ENCODE measurements at places on chromosomes 13 and 19.
A peak's percentile ranks its signal among the peaks of the same experiment; 100 is the strongest.

DNA sequence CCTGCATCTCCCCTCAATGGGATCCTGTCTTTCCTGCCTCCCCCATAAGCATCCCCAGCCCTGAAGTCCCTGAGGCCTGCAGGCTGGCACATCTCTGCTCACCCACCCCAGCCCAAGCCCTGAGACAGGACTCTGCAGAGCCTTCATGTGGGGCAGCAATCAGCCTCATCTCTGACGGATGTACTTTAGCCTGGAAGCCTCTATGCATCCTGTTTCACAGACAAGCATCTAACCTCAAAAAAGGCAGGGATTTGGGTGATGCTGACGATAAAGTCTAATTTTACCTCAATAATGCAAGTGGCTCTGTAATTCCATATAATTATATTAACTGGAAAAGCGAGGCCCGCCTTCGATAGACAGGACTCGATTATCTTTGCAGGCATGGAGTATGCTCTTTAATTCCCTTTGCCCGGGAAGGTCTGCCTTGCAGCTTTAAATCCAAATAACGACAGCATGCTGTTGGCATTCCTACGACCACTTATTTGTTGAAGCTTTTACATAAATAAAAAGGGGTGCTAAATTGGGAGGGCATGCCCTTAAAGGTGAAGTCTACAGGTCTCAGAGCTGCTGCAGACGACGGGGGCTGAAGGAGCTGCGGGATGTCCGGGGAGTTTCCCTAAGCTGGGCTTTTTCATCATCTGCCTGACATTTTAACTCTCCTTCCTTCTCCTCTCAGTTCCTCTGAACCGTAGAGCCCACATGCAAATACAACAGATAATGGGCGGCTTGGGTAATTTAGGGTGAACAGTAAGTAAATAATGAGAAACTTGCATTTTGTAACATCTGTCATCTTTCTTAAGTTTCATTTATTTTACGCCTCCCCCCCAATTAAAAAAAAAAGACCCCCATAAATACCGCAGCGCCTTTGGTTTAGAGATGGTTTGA is 211.5 kb downstream of the URI1 start:
- no peak for DNase-seq

- no peak for DNase-seq
Observed at GRCh38 chr13:109275139-109275745, 511.1 kb downstream of the IRS2 start.

DNA sequence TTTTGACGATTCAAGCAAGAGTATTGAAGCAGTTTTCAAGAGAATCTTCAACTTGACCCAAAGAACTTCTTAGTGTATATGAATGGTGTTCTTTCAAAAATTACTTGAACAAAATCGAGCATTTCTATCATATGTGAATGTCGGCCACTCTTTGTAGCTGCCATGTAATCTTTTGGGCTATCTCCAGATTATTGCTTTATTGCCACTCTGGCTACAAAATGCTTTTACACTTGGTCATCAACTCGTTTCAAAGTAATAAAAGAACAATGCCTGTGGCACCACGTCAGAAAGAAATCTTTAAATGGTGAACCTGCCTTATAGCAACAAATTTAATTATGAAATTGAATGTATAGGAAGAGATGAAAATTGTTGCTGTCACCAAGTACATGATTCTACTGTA is 834.5 kb downstream of the GPC5 start:
- no peak for DNase-seq

DNA sequence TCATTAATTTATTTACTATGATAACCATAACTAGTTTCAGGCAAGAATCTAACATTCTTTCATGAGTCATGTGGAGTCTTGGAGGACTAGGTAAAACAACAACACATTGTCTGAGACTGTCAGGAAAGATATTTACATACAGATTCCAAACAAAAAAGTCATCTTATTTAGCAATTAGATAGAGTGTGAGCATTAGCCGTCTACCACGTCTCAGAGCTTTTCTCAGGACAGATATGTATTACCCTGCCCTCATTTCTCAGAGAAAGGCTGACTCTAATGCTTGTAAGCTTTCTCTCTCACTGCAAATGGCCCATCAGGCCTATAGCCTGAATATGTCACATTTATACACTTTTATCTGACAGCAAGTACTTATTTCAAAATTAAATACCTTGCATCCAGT is 312.1 kb upstream of the PCDH20 start:
- no peak for DNase-seq

GRCh38 chr13:28750187-28751045 is 31.6 kb upstream of the SLC46A3 start:
- DNase-seq: no peak

- no peak for DNase-seq
Observed at GRCh38 chr19:31969016-31969415, 376.4 kb upstream of the ZNF507 start.

GRCh38 chr19:3548606-3549005 is 8.8 kb downstream of the MFSD12 start:
- DNase-seq: no peak

DNA sequence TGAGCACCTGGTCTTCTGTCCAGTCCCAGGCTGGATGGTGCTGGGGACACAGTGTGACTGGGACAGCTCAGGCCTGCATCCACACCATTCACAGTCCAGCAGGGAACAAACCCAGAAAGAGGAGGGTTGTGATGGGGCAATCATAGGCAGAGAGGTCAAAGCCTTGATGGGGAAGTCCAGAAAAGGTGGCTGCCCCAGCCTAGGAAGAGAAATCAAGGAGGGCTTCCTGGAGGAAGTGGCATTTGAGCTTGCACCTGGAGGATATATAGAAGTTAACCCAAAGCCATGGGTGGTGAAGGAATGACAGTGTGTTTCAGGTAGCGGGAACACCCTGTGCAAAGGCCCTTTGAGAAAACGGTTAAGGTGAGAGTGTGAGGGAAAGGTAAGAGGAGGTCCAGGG is 2.6 kb upstream of the PRX start:
- no peak for DNase-seq

GRCh38 chr13:97414392-97414791 is 19.6 kb upstream of the RAP2A start:
- no peak for DNase-seq

GRCh38 chr13:50518781-50519201 is 324.7 kb downstream of the DLEU7 start:
- DNase-seq: no peak

DNA sequence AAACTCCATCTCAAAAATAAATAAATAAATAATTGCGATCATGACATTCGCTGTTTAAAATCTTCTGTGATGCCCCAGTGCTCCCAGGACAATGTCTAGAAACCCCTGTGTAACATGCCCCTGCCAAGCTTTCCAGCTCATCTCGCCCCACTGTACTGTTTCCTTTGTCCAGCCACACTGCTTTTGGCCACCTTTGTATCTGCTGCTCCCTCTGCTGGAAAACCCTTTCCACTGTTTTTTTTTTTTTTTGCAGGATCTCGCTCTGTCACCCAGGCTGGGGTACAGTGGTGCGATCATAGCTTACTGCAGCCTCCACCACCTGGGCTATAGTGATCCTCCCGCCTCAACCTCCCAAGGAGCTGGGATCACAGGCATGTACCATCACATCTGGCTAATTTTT is 7.5 kb downstream of the PLAUR start:
- DNase-seq: no peak

DNA sequence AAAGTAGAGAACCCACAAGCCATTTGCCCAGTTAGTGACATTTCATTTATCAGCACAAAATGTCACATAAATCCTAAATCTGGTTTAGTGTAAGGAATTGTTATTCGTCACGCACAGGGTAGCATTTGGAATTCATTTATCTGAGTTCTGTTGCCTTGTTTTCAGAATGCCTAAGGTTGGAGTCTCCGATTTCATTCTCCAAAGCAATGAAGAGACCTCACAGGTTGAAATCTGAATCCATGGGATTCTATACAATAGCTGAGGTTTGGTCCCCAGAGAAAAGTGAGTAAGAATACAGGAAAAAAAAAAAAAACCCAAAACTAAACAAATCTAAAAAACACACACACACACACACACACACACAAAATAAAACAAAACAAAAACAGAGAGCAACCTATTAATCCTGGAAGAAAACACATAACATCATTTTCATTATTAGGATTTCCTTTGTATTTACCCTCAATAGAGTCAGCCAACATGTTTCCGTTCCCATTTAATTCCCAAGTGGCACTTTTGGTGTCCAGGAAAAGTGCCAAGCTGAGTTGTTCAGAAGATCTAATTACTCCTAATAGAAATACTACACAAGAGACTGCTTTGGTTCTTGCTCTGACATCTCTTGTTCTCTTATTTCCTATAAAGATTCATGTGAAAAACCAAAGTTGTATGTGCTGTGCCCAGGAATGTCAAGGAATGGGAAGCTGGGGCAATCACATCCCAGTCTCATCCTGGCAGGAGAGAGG is 36.2 kb upstream of the LRCH1 start:
- no peak for DNase-seq

DNA sequence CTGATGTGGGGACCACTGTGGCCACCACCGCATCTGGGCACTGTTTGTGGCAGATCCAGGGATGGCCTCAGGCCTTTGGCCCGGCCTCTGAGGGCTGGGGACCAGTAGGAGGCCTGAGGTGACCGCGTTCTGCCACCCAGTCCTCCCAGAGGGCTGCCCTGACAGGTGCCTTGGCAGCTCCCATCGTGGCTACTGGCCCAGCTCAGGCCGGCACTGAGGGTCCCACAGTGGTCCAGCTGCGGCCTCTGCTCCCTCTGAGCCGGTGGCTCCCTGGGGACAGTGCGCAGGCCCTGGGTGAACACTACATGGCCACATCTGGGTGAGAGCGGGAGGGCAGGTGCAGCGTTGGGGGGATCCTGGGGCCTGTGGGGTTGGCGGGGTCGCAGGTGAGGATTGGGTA is 61.9 kb downstream of the KDM4B start:
- no peak for DNase-seq

DNA sequence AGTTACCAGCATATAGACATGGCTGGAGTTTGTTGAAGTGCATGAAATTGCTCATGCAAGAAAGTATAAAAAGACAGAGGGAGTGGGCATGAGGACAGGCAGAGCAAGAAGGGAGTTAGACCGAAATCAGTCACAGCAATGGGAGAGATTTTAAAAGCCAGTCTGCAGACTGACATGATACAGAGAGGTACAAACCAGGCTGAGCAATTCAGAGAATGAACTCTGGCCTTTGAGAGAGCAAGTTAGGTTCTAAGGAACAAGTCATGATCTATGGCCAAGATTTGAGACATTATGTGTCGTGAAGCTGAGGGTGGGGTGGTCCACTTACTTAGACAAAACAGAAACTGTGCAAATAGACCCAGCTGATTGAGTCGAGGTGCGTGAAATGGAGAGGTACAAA is 93.4 kb upstream of the TSC22D1 start:
- DNase-seq: no peak

DNA sequence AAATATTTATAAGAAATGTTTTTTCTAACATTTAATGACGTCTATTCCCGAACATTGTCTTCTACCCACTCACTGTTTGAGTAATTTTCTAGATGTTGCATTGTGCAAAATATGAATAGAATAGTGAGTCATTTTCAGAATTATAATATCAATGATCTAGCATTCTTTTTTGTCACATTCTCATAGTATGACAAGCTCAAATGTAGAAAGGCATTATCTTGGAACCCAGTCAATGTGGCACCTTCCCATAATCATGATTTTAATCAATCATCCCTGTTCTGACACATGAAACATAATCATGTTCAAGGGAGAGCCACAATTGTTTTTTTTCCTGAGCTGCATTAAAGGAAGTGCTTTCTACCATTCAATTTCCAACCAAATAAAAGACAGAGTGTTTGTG is 265.8 kb downstream of the OXGR1 start:
- DNase-seq: no peak

- DNase-seq: no peak
Observed at GRCh38 chr13:51758691-51759090, 45.3 kb downstream of the DHRS12 start.

DNA sequence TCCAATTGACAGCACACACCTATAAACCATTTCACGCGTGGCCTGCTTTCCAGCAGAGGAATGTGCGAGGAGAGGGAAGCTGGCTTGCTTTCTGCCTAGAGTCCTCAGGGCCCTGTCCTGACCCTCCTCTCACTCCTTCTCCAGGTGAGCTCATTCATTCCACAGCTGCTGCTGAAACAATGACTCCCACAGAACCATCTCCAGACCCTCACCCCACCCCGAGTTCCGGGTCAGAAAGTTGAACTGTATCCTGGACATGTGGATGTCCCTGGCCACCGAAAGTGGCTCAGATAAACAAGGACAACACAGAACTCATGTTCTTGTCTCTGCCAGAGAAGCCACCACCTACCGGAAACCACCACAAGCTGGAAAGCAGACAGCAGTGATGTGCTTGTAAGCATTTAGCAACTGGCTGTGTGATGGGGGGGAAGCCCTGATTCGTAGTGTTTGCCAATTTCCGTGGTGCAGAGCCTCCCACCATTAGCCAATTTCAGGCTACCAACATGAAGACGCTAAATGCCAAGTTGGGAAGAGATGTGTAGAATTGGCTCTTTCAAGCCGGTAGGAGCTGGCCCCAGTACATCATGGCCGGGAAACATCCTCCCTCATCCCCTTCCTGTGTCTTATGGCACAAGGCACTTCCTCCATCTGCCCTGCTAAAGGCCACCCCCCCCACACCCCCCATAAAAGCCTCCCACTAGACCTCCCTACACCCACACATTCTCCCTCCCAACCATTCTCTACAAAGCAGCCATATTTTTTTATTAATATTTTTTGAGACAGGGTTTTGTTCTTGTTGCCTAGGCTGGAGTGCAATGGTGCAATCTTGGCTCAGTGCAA is 5.0 kb downstream of the SYCE2 start:
- DNase-seq: peak; percentile 22

GRCh38 chr13:63304497-63304896 is 1888.8 kb upstream of the PCDH20 start:
- no peak for DNase-seq

GRCh38 chr19:55611300-55611982 is 6.0 kb downstream of the ZNF865 start:
- no peak for DNase-seq

GRCh38 chr19:32352241-32352630 is 6.8 kb downstream of the ZNF507 start:
- DNase-seq: no peak

DNA sequence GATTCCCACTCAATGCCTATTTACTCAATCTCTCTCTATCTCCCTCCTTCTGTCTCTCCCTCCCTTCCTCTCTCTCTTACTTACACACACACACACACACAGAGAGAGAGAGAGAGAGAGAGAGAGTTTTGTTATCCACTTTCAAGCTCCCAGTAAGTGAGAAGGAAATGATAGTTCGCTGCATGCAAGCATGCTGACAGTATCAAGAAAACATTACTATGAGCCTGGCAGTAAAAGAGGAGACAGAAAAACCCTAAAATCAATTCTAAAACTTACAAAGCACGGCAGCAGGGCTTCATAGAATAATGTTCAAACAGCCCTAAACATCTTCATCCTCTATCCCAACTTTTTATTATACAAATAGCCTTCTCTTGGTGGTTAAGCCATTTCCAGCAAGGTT is 171.9 kb downstream of the FOXO1 start:
- DNase-seq: no peak

DNA sequence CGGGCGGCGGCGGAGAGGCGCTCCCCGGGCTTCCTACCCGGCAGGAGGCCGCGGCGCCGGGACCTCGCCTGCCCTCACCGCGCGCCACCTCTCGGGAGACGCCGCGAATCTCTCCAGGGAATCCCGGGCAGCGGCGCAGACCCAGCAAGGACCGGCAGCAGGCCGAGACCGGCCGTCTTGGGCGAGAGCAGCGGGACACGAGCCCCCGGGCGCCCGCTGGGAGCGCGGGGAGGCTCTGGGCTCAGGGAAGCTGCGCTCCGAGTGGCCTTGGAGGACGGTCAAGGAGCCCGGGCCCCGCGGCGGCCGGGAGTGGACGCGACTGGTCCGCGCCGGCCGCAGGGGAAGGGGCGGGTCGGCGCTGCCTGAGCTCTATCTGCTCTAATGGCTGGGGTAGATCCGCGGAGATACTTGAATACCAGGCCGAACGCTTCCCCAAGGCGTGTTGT is 14.7 kb downstream of the CDX2 start:
- DNase-seq: no peak

- DNase-seq: no peak
Observed at GRCh38 chr19:40626918-40627317, 25.7 kb downstream of the LTBP4 start.

All from stimulated activated CD4-positive, alpha-beta T cell treated with anti-CD3 and anti-CD28 coated beads, Interleukin-4, amount 100 ng/mL, for 1 hour (primary cell).